ENCODE measurements at places on chromosomes 11 and 22. TPM values are rescaled to one million over a fixed set of nuclear protein-coding genes. Genes with fewer than 3 reads are reported as not detected.

DNA sequence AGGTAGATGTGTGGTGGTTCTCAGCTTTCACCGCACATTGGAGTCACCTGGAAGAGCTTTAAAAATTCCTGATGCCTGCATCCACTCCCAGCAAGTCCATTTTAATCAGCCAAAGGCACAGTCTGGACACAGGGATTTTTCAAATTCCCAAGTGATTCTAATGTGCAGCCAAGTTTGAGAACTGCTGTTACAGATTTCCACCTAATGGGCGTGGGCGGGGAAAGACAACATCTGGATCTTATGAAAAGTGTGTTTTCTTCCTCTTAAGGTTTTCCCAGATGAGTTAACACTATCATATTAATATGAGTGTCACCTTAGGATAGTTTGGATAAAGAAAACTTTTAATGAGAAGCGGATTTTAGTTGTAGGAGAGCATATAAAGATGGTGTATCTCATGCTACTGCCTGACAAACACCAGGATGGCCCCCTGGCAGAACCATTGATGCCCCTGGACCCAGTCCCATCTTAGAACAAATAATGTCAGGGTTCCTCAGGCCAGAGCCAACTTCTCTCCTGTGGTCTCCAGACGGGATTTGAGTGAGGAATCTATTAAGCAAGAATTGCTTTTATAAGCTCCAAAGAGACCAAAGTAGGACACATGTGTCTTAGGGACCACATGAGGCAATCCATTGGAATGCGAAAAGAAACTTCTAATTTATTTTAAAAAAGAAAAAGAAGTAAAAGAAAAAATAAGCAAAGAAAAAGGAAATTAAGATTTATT is 31.9 kb downstream of the POU2AF1 start:
- no peak for DNase-seq

DNA sequence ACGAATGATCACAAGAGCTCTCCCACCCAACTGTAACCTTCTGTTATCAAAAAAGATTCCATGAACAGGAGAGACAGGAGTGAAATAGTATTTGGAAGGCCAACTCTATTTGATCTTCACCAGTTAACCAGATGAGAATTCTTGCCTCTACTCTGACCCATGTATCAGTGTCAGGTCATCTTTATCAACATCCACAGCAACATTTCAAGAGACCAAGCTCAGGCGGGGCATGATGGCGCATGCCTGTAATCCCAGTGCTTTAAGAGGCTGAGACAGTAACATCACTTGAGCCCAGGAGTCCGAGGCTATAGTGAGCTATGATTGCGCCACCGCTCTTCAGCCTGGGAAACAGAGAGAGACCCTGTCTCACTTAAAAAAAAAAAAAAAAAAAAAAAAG is 62.3 kb downstream of the GAB2 start:
- DNase-seq: no peak

- peak; percentile 1 for DNase-seq
These were observed 802.3 kb downstream of the CNTN5 start for GRCh38 chr11:99822846-99823565.

- DNase-seq: peak; percentile 61
These were observed 29.4 kb downstream of the YWHAH start for GRCh38 chr22:31973739-31974138.

DNA sequence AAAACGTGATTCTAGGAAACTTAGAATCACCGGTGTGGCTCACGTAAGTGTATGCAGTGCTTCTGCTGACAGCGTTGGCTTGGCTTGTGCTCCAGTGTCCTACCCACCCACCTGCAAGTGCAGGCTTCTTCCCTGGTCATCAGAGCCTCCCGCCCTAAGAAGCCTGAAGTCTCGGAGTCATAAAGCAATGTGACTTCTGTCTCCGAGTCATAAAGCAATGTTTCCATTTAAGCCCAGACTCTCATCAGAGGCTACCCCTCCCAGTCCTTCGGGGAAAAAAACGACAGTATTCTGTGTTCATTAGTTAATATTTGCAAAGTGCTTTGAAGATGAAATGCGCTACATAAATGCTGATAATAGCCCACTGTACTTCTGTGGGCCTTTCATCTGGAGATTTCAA is 293.8 kb downstream of the OPCML start:
- no peak for DNase-seq

- DNase-seq: no peak
These were observed 128.4 kb downstream of the GRIA4 start for GRCh38 chr11:105738251-105738650.

GRCh38 chr11:117502779-117503100 is 175.1 kb downstream of the CEP164 start:
- no peak for DNase-seq

Gene JAML
- total RNA-seq: not detected

- DNase-seq: no peak
These were observed 86.9 kb upstream of the SPON1 start for GRCh38 chr11:13875643-13876042.

Gene ANGPTL5
- total RNA-seq: not detected

DNA sequence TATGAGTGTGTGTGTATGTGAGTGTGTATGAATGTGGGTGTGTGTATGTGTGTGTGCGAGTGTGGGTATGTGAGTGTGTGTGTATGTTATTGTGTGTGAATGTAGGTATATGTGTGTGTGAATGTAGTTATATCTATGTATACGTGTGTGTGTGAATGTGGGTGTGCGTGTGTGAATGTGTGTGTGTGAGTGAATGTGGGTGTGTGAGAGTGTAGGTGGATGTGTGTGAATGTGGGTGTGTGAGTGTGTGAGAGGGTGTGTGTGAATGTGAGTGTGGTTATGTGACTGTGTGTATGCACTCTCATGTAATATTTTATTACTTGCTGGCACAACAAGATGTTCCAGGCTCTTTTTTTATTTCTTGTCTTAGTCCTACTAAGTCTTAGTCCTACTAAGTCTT is 513.4 kb upstream of the B3GAT1 start:
- no peak for DNase-seq

Gene MRE11
- 13.7 TPM for total RNA-seq

DNA sequence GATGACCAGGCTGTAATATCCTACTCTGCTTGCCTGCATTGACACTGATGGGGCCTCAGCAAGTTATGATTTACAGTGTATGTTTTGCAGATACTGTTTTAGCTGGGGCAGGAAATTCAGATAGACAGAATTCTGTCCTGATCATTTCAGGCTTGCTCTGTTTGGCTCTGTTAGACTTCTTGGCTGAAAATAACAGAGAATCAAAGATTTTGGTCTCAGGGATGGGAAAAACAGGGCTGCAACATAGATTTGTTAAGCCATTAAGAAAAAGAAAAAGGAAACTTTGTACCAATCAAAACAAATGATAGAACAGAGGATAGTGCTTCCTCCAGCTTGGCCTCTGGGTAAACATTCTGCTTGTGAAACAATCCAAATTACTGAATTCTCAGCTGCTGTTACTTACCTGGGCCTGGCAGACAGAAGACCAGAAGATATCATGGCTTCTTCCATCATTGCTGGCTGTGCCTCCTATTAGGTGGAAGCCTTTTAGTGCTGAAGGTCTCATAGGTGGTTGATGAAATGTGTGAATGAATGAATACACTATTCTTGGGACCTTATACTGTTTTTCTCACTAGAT is 22.0 kb downstream of the ZNRF3 start:
- DNase-seq: no peak
